ENCODE measurements at places on chromosomes 1 and 21.

DNA sequence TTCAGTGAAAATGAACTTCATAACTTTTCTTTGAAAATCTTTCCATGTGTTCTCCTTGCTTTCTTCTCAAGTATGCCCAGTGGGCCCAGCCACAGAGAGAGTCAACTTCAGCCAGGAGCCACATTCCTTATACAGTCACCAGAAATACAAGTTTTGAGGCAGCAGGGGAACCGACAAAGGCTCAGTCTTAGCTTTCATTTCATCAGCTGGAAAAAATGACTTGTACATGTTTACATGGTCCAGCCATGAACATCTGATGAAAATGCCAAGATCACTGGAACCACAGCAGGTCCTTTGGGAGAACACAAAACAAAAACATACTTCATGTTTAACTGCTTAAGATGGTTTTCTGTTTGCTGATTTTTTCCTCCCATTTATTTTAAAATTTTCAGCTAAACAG is 72.5 kb downstream of the SYDE2 start:
- DNase-seq, result no peak

- no peak for DNase-seq
Measured at GRCh38 chr1:244296003-244296402, 155.7 kb downstream of the ADSS2 start.

DNA sequence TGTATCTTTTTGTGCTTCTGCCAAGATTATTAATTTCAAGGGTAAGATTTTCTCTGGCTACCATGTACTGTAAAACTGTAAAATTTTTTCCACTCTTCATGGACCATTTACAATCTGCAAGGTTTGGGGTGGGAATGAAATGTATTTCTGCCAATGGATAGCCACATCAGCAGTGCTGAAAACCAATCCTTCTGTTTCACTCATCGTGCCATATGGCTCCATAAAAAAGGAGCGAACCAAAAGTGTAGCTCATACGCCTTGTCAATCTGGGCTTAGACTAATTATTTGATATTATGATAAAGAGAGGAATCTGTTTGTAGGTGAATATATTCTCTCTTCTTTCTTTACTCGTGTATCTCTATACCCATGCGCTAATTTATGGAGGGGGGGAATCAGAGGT is 3.0 kb upstream of the SLC44A5 start:
- no peak for DNase-seq

- no peak for DNase-seq
Measured at GRCh38 chr1:77966291-77966690, 12.6 kb downstream of the FUBP1 start.

- no peak for DNase-seq
Measured at GRCh38 chr1:234864116-234864515, 254.1 kb upstream of the IRF2BP2 start.

- DNase-seq, result no peak
Measured at GRCh38 chr21:38869946-38870345, 64.2 kb downstream of the ETS2 start.

DNA sequence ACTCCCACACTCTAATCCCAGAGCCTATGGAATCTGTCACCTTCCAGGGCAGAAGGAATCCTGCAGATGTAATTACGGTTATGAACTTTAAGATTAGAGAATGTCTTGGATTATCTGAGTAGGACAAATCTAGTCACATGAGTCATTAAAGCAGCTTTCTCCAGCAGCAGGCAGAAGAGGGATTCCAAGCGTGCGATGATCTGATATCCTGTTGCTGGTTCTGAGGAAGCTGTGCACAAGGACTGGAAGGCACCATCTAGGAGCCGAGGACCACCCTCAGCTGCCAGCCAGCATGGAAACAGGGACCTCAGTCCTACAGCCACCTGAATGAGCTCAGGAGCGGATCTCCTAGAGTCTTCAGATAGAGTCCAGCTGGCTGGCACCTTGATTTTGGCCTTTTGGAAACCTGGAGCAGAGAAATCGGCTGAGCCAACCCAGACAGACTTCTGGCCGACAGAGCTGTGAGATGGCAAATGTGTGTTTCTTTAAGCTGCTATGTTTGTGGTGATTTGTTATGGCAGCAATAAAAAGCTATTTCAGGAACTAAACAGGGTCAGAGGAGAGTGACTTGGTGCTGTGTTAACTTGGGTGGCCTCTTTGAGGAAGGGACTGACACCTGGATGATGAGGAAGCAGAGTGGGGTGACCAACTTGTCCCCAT is 34.5 kb downstream of the LRRN2 start:
- DNase-seq, result no peak

GRCh38 chr1:36463463-36463802 is 751 bp downstream of the MRPS15 start:
- no peak for DNase-seq

Data from stimulated activated CD4-positive, alpha-beta T cell treated with anti-CD3 and anti-CD28 coated beads, Interleukin-2, amount 100 ng/mL, for 48 hours (primary cell).